ENCODE measurements at places on chromosomes 13 and 19.

DNA sequence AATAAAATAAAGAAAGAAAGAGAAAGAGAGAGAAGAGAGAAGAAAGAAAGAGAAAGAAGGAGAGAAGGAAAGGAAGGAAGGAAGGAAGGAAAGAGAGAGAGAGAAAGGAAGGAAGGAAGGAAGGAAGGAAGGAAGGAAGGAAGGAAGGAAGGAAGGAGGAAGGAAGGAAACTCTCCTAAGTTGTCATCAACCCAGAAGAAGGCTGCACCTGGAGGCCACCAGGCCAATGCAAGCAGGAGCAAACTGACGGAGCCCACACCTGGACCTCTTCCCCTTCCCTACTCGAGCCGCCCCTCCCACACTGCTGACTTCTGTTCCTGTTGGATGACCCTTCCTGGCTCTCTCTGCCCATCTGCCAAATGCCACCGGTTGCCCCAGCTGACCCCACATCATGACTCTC, 8.7 kb downstream of the ACER1 start:
- no peak for DNase-seq

- no peak for DNase-seq
Observed at GRCh38 chr13:53873558-53873957, 844.9 kb downstream of the OLFM4 start.

DNA sequence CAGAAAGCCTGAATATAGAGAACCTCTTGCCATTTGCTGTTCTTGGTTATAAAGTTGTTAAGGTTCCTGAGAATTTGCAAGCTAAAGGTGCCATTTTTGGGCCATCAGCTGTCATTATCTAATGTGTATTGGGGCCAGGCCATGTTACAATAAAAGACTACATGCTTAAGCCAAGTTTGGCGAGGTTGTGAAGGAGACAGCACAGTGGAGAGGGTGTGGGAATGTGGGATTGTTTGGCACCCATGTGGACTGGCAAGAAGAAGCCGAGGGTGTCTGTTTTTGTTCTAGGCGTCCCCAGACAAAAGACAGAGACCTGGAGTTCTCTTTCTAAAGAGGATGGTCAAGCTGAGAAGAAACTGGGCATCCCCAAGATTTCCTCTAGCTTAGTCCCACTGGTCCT, 64.7 kb downstream of the ZNF44 start:
- no peak for DNase-seq

DNA sequence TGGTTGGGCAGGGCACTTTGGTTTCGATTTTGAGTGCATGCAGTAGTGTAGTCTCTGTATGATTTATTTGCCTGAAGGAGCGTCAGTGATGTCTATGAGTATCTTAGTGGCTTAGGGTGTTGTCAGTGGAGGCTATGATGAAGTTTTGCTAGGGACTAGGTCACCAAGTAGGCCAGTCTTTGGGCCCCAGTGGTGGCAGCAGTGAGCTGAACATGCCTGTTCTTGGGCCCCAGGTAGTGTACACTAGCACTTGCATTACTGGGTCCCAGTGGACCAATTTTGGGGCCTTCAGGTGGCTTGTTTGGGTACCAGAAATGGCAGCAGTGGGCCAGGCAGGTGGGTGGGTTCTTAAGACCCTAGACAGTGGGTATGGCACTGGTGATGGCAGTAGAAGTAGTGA, 598.7 kb upstream of the SPRY2 start:
- DNase-seq, result no peak

- no peak for DNase-seq
Observed at GRCh38 chr19:7349961-7350711, 1.4 kb downstream of the ARHGEF18 start.

DNA sequence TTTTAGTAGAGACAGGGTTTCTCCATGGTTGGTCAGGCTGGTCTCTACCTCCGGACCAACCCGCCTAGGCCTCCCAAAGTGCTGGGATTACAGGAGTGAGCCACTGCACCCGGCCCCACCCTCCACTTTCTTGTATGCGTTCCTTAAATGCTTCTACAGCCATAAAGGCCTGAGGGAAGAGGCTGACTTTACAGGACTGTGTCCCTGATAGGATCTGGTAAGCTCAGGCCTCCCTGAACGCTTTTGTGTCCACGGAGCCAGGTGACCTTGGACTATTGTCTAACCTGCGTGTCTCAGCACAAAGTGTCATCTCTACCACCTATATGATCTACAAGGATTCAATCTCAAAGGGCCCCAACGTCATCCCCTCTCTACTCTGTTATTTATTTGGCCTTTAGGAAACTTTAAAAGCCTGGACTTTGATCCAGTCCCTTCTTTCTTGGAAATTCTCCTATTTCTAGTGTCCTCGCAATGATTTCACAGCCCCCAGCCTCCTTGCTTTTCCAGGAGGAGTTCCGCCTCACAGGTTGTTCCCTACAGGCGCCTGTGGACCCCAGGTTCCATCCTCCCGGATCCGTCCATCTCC, 701 bp downstream of the ZNF552 start:
- DNase-seq, result no peak

DNA sequence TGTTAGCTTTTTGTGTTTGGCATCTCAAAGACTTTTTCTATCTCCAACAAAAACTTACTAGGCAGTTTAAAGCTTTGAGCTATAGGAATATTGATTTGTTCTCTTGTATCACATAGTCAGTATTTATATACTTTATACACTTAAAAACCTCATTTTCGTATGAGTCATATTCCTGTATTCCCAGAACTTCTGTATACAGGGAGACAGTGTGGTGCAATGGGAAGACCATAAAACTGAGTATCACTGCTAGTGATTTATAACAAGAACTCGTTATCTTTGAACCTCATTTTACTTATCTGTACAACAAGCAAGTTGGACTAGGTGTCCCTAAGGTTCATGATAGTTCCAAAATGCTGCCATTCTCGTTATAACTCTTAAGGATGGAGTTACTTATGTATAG, 6.3 kb downstream of the GPR180 start:
- no peak for DNase-seq

DNA sequence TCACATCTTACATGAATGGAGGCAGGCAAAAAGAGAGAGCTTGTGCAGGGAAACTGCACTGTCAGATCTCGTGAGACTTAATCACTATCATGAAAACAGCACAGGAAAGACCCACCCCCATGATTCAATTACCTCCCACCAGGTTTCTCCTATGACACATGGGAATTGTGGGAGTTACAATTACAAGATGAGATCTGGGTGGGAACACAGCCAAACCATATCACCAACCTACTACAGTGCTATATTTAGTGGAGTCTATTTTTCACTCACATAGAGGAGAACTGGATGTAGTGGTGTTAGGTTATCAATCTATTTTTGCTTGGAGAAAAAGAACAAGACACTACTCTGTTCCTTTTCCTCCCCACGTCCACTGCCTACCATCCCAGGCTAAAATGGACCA, 276.6 kb downstream of the KCTD12 start:
- DNase-seq, result no peak

DNA sequence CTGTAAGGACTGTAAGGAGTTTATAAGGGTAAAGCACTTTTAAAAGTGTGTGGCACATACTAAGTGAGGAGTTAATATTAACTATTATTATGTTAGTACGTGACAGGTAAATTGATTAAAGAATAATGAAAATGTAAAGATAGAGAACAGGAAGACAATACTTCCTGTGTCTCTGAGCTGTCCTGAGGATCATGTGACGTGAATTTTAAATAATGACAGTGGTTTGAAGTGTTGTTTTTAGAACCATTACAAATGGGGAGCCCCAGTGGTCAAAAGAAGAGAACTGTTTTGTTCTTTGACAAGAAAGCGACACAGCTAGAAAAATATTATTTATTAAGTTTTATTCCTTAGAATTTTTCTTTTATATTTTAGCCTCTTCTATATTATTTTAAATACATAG, 241.2 kb upstream of the STARD13 start:
- no peak for DNase-seq
